ENCODE measurements at places on chromosomes 2 and 18.

DNA sequence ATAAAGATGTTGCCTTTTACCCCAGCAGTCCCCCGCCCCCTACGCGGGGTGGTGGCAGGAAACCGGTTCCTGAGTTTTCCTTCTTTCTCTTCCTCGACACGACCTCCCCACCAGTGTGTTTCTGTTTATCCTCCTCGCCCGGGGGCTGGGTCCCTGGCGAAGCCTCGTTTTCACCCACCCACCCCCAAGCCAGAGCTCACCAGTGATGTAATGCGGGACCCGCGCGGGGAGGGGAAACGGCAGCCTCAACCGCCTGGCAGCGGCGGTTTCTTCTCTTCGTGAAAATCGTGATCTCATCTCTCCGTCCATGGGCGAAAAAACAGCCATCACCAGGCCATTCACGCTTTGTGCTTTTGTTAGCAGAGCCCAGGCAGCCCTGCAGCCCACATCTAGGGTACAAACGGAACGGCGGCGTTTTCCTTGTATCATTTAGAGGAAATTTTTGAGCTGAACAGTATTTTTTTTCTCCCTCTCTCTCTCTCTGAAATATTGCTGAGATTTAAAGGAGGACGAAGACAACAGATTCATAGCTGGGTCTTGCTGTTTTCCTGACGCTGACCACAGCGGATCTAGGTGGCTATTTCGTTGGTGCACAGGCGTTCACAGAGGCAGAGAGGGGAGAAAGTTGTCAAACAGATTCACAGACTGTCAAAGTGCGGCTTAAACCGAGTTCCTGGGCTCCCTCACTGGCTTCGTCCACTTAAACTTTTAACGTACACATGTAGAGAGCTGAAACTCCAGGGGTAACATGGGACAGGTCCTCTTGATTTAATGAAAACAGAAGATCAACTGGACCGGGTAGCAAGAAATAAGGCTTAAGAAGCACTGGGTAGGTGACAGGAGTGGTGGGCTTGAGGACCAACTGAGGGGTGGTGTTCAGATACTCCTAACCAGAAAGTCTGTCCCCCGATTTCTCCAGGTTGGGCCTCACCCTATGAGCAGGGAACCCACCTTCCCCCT, 21.9 kb upstream of the PAX3 start:
- no peak for DNase-seq

- no peak for DNase-seq
Observed at GRCh38 chr2:113214141-113214540, 40.4 kb downstream of the PSD4 start.

DNA sequence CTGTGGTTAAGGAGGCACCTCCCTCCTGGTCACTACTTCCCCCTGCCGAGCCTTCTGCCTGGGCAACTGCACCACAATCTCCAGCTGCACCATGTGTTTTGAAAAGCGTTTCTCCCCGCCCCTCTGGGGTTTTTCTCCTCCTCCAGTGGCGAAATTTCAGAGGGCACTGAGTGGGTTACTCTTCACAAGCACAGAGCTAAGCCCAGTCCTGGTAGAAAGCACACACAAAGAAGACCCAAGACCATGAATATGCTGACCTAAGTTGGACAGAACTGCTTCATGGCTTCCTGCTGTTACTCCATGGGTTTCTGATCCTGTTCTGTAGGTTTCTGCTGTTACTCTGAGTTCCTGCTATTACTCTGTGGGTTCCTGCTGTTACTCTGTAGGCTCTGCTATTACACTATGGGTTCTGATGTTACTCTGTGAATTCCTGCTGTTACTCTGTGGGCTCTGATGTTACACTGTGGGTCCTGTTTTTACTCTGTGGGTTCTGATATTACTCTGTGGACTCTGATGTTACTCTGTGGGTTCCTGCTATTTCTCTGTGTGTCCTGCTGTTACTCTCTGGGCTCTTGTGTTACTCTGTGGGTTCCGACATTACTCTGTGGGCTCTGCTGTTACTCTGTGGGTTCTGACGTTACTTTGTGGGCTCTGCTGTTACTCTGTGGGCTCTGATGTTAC, 216.6 kb downstream of the RTP5 start:
- DNase-seq, result no peak

- no peak for DNase-seq
Observed at GRCh38 chr2:242011991-242012764, 142.6 kb downstream of the RTP5 start.

GRCh38 chr2:18104595-18105224, 226.2 kb downstream of the KCNS3 start:
- no peak for DNase-seq

GRCh38 chr18:48837676-48838075, 113.1 kb downstream of the SMAD7 start:
- DNase-seq, result no peak

GRCh38 chr2:238688193-238689153, 159.4 kb upstream of the TWIST2 start:
- no peak for DNase-seq

GRCh38 chr2:66370824-66371223, 64.1 kb upstream of the MEIS1 start:
- no peak for DNase-seq

GRCh38 chr2:20596193-20596972, 54.5 kb downstream of the HS1BP3 start:
- no peak for DNase-seq

DNA sequence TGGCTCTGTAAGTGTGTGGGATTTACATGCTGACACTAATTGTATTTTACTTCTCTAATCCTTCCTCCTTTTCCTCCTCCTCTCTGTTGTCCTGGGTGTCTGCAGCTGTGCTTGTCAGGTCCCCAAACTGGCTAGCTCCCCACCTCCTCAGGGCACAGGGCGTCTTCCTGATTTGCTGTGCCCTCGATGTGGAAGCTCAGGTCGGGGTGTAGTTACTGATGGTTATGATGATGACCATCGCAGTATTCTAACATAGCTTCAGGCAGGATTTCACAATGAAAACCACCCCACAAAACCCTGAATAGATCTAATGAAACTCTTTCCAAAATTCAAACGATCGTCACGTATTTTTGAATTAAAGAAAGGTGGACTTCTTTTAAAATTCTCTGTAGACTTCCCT, 428.4 kb downstream of the TGIF1 start:
- no peak for DNase-seq

- DNase-seq, result no peak
Observed at GRCh38 chr2:10002681-10003080, 40.7 kb upstream of the KLF11 start.

GRCh38 chr18:24212939-24213338, 74.1 kb downstream of the CABYR start:
- DNase-seq, result no peak

- no peak for DNase-seq
Observed at GRCh38 chr2:109304242-109304641, 175.2 kb downstream of the SH3RF3 start.

GRCh38 chr2:127857265-127857808, 618 bp downstream of the POLR2D start:
- no peak for DNase-seq

- DNase-seq, result no peak
Observed at GRCh38 chr2:33266467-33266866, 210.0 kb upstream of the RASGRP3 start.

DNA sequence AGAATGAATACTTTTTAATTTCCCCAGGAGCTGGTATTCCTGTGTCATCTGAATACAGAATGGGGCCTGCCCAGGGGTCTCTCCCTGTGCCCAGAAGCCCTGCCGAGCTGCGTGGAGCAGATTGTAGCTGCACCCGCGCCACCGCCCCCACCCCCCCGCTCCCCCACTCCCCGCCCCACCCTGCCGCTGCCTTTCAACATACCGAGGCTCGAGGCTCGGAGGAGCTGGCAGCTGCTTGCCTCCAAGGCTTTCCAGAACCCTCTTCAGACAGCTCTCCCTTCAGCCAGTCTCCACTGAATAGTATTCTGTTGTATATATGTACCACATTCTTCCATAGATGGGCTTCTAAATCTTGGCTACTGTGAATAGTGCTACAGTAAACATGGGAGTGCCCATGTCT, 150.7 kb downstream of the TSN start:
- DNase-seq, result no peak

GRCh38 chr2:43609290-43609918, 13.6 kb upstream of the THADA start:
- DNase-seq, result peak; percentile 26

GRCh38 chr2:7648221-7648795, 731.1 kb downstream of the RNF144A start:
- no peak for DNase-seq

DNA sequence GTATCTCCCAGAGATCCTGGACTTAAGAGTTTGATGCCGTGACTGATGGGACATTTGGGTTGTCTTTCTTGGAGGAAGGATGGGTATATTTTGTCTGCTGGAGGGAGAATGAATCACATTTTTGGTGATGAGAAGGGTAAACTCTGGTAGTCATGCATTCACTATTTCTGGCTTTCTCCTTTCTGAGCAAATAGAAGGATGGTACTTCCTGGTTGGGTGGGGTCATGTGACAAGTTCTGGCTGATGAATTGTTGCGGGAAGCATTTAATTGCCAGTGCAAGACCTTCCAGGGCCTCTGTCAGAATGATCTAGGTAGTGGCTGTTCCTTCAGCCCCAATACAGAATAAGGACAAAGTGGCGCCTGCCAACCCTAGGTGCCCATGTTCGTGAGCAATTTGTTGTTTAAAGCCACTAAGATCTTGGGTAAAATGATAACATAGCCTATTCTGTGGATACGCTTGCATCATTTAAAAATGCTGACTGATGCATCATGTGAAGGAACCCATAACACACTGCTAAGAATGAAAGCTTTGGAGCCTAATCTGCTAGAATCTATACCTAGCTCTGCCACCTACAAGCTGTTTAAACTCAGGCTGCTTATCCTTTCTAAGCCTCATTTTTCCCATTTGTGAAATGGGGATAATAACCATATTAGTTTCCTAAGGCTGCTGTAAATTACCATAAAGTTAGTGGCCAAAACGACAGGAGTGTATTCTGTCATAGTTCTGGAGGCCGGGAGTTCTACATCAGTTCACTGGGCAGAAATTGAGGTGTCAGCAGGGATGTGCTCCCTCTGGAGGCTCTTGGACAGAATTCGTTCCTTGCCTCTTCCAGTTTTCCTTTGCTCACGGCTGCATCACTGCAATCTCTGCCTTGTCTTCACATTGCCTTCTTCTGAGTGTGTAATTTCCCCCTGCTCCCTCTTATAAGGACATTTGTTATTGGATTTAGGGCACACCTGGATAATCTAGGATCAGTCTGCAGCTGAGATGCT, 281.3 kb downstream of the AGPS start:
- DNase-seq, result no peak

DNA sequence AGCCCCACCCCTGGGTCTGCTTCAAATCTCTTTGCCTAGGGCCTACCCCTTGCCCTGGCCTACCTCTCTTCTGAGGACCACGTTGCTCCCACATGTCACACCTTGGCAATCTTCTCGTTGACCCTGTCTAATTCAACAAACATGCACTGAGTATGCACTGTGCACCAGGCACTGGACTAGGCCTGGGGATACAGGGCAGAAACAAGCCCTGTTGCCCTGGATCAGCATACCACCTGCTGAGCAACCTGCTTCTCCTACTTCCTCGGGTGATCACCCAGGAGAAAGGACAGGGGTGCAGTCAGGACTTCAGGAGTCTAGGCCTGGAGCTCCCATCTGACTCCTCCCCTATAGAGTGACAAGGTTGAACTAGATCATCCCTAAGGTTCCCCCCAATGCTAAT, 9.7 kb downstream of the WNT10A start:
- DNase-seq, result no peak

DNA sequence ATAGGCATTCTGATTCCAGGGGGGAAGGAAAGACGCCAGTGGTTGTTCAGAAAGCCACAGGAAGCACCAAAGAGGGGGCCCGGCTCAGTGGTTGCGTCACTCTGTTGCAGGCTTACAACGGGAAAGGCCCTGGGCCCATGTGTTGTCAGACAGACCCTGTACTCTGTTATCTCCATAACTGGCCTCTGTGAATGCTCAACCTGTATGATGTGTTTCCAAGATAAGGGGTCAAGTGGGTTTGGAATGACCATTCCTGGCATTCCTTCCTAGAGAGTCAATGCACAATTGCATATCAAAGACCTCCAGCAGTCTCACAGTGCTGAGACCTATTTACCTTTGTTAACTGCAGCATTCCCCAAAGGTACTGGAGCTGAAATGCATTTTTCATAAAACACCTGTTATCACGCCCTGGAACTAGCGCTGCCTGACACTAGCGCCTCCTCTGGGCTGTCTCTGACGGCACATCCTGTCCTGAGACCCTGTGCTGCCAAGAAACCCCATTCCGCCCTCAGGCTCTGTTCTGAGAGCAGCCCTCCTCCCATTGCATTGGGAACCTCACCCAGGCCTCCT, 13.2 kb upstream of the LRRFIP1 start:
- no peak for DNase-seq

DNA sequence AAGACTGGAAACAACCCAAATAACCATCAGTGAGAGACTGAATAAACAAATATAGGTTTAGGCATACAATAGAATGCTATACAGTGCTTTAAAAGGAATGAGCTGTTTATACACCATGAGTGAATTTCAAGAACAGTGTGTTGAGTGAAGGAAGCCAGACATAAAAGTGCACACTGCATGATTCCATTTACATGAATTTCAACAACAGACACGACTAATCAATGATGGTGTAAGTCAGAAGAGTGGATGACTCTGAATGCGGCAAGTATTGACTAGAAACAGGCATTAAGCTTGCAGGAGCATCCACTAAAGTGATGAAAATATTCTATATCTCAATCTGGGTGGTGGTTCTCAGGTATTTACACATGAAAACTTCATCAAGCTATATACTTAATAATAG, 142.7 kb upstream of the SLC39A10 start:
- DNase-seq, result no peak

- DNase-seq, result no peak
Observed at GRCh38 chr2:224769489-224769888, 53.3 kb upstream of the CCDC195 start.

- DNase-seq, result no peak
Observed at GRCh38 chr2:42602218-42602875, 33.9 kb downstream of the MTA3 start.

DNA sequence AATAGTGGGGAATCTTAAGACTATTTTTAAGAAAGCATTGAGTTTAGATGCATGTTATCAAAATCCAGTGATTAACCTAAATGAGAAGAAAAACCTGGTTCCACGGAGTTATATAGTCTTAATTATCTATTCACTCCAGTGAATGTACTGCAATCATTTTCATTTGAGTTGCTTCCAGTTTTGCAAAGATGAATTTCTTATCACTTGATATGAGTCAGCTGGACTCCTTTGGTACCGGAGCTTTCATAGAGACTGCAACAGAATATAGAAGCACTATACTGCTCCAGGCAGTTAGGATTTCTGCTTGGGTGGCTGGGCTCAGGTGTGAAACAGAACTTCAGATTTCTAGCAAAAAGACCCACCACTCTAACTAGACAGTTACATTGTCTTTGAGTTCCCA, 92.2 kb upstream of the NFU1 start:
- no peak for DNase-seq

Measured in hippocampal formation (tissue), 2 donors.